ENCODE measurements at places on chromosomes 3 and 15.

DNA sequence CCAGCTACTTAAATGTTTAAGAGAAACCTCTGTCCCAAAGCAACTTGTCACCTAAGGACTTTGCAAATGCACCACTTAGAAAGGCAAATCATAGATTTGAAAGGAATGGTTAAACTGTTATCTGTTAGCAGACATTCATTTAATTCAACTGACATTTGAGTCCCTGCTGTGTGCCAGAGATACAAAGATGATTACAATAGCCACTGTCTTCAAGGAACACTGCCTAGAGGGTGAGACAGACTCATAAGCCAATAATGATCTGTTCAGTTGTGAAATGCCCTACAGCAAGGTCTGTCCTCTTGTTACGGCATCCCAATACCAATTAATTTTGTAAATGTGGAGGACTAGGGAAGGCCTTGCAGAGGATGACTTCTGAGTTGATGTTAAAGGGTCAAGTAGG, 113.1 kb downstream of the ATG7 start:
- no peak for DNase-seq

DNA sequence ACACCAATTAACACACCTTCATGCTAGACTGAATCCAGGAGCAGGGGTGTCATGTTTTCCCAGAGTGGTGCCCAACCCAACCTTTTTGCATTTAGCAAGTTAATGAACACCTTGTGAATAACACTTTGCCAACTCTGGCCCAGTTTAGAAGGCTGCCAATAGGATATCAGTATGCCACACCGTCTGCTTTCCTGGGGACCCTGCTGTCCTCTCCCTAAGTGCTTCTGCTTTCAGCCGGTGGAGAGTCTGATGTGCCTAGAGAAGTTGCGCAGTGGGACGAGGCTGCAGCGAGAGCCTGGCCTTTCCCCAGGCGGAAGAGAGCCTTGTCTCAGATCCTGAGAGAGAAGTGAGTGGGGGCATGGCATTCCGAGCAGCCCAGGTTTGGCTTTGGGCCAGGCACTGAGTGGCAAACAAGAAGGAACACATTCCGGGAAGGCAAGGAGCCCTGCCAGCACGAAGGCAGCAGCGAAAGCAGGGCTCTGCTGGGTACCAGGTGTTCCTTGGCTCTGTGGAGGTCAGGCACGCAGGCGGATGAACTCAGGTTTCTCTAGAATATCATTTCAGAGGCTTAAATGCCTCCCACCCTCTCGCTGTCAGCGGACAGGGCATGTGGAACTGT, 36.9 kb downstream of the SENP8 start:
- DNase-seq, result no peak

GRCh38 chr3:64064804-64065203, 41.5 kb upstream of the PSMD6 start:
- no peak for DNase-seq

DNA sequence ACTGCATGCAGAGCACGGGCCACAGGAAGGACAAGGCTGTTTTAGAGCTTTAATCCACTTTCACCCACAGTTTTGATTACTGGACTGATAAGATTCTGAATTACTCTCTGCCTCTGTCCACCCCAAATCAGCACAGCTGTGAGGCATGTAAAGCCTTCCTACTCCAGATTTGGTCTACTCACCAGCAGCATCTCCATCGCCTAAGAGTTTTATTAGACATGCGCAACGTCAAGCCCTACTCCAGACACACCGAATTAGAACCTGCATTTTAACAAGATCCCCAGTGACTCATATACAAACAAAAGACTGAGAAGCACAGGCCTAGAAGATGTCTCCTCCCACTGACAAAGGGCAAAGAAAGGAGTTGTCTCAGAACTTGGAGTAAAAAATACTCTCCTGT, 221.2 kb downstream of the TUSC7 start:
- no peak for DNase-seq

GRCh38 chr3:127053026-127053425, 70.1 kb downstream of the PLXNA1 start:
- DNase-seq, result no peak

- DNase-seq, result no peak
Measured at GRCh38 chr3:98745718-98746117, 17.4 kb upstream of the ST3GAL6 start.

- no peak for DNase-seq
Measured at GRCh38 chr3:117285737-117286136, 576.2 kb downstream of the TUSC7 start.

DNA sequence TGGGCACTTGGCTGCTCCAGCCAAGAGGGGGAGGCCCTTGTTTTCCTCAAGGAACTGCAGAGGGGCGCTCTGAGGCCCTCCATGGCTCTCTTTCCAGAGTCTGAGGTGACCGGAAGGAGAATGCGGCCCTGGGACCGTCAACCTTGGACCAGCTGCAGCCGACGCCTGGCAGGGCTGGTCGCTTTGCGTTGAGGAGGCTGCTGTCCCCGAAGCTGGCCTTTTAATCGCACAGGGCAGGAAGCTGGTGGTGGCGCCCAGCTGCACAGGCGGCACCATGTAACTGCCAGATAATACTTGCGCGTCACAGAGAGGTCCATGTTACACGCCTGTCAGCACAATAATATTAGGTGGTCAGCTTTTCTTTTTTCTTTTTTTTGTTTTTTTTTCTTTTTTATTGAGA, 875 bp upstream of the HLTF start:
- DNase-seq, result no peak
